ENCODE measurements at places on chromosomes 7 and 10.

DNA sequence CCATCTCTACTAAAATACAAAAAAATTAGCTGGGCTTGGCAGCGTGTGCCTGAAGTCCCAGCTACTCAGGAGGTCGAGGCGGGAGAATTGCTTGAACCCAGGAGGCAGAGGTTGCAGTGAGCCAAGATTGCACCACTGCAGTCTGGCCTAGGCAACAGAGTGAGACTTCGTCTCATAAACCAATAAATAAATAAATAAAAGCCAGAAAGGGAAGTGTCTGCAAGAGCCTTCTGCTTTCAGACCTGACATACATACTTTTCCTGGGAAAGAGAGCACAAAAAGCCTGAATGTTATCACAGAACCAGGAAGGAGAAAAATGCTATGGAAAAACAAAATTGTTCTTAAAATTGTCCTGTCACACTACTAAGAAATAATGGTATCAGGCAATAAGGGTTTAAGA, 4.1 kb upstream of the KIF5B start:
- no peak for DNase-seq

DNA sequence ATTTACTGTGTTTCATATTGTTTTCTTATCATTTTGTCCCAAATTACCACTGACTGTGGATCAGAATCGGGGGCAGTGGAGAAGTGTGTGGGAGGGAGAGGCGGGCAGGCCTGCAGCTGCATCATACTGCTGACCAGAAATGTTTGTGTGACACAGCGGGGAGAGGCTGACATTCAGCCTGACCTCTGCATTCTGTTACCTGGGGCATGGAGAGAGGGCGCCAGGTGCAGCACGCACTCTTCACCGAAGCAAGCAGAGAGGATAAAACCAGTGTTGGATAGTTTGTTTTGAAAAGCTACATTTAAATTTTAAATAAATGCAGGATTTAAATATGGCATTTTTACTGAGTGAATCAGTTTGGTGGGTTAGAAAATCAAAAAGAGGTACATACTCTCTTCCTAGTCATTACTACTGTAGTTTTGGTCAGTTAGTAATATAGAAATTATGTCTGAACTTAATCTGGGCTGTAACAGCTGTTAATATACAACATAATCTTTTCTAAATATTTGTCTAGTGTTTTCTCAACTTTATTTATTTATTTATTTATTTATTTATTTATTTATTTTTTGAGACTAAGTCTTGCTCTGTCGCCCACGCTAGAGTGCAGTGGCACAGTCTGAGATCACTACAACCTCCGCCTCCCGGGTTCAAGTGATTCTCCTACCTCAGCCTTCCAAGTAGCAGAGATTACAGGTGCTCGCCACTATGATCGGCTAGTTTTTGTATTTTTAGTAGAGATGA, 8.8 kb upstream of the STMP1 start:
- no peak for DNase-seq

GRCh38 chr7:83819911-83820310, 171.0 kb upstream of the SEMA3E start:
- no peak for DNase-seq

DNA sequence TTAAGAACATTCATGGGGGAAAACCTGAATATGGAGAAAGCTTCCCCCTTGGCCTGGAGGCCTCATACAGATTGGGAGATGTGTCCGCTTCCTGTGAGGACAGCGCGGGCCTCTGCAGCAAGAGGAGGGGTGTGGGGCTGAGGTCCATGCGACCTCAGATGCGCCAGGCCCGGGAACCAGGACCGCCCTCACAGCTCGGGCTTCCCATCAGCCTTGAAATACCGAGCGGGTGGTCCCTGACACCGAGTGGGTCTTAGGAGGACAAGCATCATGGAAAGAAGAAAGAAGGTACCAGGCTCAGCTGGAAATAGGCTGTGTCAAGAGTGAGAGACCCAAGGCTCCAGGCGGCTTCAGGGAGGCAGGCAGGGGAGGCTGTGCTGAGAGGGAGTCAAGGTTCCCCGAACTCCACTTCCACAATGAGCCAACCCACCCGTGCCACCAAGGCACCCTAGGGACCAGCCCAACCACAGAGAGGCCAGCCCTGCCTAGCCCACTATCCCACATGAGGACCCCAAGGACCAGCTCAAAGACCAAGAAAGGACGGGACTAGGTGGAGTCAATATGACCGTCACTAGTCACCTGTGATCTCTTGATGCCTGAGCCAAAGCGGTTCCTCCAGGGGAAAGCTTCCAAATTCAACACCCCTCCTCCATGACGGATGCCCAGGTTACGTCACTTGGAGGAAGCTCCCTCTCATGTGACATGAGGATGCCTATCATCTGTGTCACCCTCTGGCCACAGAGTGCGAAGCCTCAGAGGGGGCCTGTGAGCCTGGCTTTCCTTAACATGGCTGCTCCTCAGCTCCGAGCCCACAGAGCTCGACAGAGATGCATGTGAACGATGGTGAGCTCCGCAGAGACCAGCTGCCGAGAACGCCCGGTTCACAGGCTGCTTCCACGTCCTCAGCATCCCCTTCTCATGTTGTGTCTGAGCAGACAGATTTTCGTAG, 103.7 kb downstream of the TCERG1L start:
- DNase-seq = no peak

DNA sequence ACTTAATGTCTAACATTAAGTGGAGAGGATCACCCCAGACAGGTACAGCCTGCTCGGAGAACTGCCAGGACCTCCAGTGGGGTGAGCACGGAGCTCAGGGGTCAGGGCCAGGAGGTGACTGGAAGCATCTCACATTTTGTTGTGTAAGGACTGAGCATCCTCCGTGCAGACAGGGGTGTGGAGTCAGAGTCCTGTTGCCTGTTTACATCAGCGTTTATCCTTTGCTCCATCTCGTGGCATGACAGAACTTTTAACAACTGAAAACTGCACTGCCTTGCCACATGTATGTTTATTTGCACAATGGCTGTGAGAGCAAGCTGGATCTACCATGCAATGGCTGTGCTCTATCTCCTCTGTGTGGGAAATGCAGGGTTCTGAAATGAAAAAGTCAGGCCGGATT, 175.4 kb upstream of the AKR1E2 start:
- DNase-seq = no peak

DNA sequence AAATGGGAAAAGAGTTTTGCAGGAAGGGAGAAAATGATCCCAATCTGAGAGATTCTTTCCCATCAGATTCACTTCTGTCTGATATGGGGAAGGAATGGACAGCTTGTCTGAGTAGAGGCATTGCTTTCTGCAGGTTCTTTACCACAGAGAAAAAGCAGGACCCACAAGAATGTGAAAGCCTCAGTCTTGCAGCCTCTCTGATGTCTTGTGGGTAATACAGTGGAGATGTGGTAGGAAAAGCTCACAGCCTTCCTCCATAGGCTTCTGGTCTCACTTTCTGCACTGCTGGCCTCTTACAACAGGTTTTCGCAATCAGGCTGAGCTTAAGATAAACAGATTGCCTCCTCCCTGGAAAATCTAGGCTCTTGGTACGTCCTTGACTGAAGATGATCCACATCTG, 551 bp downstream of the IFIT1 start:
- DNase-seq = no peak

- no peak for DNase-seq
Observed at GRCh38 chr7:99594948-99595745, 2.9 kb upstream of the TMEM225B start.

DNA sequence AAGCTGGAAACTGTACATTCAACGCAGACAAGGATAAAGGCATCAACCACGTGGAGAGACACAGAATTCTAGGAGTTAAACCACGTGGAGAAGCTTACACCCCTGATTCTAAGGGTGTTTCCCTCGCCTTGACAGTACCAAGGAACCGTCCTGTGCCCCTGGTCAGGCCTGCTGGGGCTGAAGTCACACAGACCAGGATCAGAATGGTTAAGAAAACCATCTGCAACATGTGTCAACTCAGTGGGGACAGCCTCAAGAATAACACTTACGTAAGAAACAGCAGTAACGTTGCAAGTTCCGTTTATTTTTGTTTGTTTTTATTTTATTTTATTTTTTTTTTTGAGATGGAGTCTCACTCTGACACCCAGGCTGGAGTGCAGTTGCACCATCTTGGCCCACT, 55.6 kb downstream of the CHST15 start:
- no peak for DNase-seq

- DNase-seq = no peak
Observed at GRCh38 chr7:87414794-87415188, 60.7 kb downstream of the ABCB4 start.

DNA sequence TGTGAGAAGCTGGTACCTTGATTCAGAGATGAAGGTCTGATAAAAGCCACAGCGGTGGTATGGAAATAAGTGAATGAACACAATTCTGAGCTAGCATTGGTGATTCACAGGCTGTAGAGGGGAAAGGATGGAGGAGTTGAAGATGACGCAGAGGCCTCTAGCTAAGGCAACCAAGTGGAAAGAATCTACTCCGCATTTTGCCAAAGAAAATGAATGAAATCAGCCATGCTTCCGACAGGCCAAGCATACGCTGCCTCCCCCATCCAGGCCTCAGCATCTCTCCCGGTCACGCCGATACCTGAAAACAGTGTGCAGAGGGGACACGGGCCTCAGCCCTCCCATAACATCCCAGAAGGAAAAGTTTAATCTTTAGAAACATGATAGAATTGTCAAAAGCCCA, 124.3 kb upstream of the UNC5B start:
- DNase-seq = no peak

DNA sequence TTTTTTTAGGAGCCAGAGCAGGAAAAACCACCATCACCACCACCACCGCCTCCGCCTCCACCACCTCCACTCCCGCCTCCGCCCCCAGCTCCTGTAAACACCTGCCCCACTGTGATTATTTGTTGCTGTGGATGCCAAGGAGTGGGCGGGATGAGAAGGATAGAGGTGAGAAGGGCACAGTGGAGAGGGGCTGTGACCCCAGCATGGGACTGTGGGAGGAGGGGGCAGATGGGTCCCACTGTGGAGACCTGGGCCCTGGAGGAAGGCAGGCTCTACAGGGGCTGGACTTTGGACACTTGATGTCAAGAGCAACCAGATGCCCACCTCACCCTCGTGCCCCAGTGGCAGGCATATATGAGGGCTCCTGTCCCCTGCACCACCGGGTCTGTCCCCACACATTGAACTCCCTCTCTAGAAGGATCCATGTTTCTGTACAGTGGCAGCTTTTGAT, 24.7 kb downstream of the ANTXRL start:
- DNase-seq = no peak

DNA sequence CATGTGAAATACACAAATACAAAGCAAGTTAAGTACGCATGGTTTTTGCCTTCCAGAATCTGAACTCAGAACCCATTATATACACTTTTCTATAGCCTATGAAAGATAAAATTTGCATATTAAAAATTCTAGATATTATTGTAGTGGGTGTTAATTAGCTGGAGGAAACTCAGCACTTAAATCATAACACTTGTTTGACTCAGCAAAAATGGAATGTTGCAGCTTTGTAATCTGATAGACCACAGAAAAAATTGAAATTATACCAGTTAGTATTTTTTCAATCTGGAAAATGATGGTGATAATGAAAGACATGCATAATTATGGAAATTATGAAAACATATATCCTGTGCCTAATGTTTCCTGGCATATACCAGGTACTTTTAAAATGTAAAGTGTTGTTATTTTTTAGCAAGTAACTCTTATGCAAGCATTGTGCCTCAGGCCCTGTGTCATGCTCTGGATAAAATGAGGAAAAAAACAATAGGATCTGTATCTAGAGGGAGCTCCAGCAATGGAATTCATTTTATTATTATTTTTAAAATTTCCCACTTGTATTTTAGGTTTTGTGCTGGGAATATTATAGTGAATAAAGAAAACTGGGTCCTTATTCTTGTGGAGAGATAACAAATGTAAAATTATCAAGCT, 490.4 kb upstream of the SEMA3A start:
- DNase-seq = no peak

- no peak for DNase-seq
Observed at GRCh38 chr10:2882628-2883027, 184.7 kb upstream of the PFKP start.

DNA sequence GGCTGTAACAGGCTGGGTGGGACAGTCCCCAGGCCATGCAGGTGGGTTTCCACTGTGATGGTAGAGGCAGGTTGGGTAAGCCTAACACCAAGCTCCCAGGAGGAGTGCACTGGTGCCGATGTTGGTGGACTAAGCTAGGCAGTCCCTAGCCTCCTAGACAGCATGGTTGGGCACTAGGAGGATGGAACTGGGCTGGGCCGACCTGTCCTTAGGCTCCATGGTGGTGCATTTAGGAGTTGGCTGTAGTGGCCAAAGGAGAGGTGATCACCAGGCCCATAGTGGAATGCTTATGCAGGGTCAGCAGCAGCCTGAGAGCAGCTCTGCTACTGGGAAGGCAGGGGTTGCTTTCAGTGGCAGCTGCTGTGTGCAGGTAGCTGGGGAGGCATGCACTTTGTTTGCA, 247.7 kb upstream of the CNTNAP2 start:
- DNase-seq = no peak

- no peak for DNase-seq
Observed at GRCh38 chr10:107341281-107341680, 176.8 kb upstream of the SORCS1 start.

DNA sequence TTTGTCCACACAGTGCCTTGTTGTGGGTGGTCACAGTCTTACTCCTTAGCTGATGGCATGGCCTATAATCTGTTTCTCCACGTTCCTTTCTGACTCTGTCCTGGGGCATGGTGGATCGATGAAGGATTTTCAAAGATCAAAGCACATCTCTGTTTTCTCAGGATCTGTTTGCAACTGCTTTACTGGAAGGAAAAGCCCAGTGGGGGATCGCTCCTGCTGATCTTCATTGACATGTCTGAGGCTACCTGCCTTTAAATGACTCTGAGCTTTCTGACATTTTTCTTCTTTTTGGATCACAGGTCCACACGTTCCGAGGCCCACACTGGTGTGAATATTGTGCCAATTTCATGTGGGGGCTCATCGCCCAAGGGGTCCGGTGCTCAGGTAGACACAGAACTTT, 68.0 kb upstream of the PRR15 start:
- DNase-seq = no peak

DNA sequence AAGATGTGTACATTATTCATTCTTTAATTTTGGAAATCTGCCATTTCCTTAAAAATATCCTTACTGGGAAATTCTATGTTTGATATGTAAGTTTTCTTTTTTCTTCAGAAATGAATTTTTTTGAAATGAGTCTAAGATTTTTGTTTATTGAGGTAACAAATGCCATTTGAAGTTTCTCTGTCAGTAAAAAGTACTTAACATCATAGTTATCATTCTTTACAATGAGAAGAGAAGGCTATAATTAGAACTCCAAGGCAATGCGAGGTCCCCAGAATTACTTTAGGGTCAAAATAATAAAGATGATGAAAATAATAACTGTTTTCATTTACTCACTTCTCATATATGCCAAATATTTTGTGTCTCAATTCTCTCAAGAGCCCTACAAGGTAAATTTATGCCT, 37.0 kb upstream of the RHOBTB1 start:
- no peak for DNase-seq

GRCh38 chr10:106424054-106424453, 740.5 kb downstream of the SORCS1 start:
- DNase-seq = no peak

GRCh38 chr10:35127289-35127891, 744 bp downstream of the CREM start:
- peak; percentile 68 for DNase-seq

DNA sequence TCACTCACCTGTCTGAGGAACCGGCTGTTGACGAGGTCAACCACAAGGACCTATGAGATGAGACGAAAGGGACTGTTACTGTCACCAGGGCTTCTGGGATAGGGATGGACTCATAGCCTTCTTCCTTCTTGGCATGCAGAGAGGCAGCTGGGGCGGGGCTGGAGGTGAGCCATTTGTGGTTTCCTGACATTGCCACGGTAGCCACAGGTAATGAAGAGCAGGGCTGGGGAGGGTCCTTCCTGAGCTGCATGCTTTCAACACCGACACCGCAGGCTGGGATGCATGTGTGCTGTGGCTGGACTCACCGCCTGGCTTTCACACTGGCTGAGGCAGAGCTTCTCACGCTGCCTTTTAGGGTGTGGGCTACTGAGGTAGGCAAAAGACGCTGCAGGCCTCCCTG, 46.4 kb upstream of the MKRN1 start:
- peak; percentile 18 for DNase-seq

All from T-helper 1 cell (primary cell).